AG04450 (cell line): ENCODE measurements at places on chromosomes 7 and 10. TPM values are rescaled to one million over a fixed set of nuclear protein-coding genes. Genes with fewer than 3 reads are reported as not detected.

LBX1 gene
- not detected in 2 replicates for polyA plus RNA-seq

NUDT13 gene
- polyA plus RNA-seq = 1.4 TPM in 2 replicates

STEAP1 gene
- polyA plus RNA-seq = 6.8 and 10.1 TPM in 2 replicates

FAM204A gene
- 34.8 and 42.8 TPM in 2 replicates for polyA plus RNA-seq

RNLS gene
- 6.1 and 8.0 TPM in 2 replicates for polyA plus RNA-seq

CAMK1D gene
- 8.2 and 10.4 TPM in 2 replicates for polyA plus RNA-seq

SPDYE18 gene
- 0.11 TPM in 1 of 2 replicates, not detected in the other for polyA plus RNA-seq

CHAT gene
- polyA plus RNA-seq = not detected in 2 replicates

MBL2 gene
- polyA plus RNA-seq = not detected in 2 replicates

NEUROG3 gene
- polyA plus RNA-seq = not detected in 2 replicates

SLC26A4 gene
- 0.11 and 0.12 TPM in 2 replicates for polyA plus RNA-seq

CPA1 gene
- polyA plus RNA-seq = 0.07 and 0.09 TPM in 2 replicates

METTL27 gene
- 2.6 and 4.4 TPM in 2 replicates for polyA plus RNA-seq

CALHM3 gene
- polyA plus RNA-seq = not detected in 2 replicates

VAX1 gene
- not detected in 2 replicates for polyA plus RNA-seq

OR2A1 gene
- polyA plus RNA-seq = not detected in 2 replicates

PMPCB gene
- polyA plus RNA-seq = 77.6 and 91.9 TPM in 2 replicates

ADAM12 gene
- 6.6 and 8.0 TPM in 2 replicates for polyA plus RNA-seq

DPYSL4 gene
- polyA plus RNA-seq = 9.0 and 12.7 TPM in 2 replicates

ANKRD30A gene
- polyA plus RNA-seq = not detected in 2 replicates

TACR2 gene
- 0.10 TPM in 1 of 2 replicates, not detected in the other for polyA plus RNA-seq

SPAG6 gene
- polyA plus RNA-seq = not detected in 2 replicates

KCNH2 gene
- 1.3 and 2.0 TPM in 2 replicates for polyA plus RNA-seq

OLAH gene
- 0.12 TPM in 1 of 2 replicates, not detected in the other for polyA plus RNA-seq

SFTPA1 gene
- not detected in 2 replicates for polyA plus RNA-seq

GNAT3 gene
- polyA plus RNA-seq = not detected in 2 replicates

SPDYE16 gene
- polyA plus RNA-seq = not detected in 2 replicates

HOXA5 gene
- 48.3 and 51.0 TPM in 2 replicates for polyA plus RNA-seq

ITIH5 gene
- polyA plus RNA-seq = 0.11 and 0.37 TPM in 2 replicates

LRRC17 gene
- 813 and 964 TPM in 2 replicates for polyA plus RNA-seq

AMZ1 gene
- polyA plus RNA-seq = 0.43 and 0.67 TPM in 2 replicates

CALML5 gene
- polyA plus RNA-seq = not detected in 2 replicates

PRSS37 gene
- polyA plus RNA-seq = not detected in 2 replicates

ERVW-1 gene
- polyA plus RNA-seq = not detected in 2 replicates

GIMAP5 gene
- not detected in 2 replicates for polyA plus RNA-seq

ITPRID1 gene
- not detected in 2 replicates for polyA plus RNA-seq

MNX1 gene
- not detected in 2 replicates for polyA plus RNA-seq

NXPH1 gene
- polyA plus RNA-seq = not detected in 2 replicates

PUS7 gene
- polyA plus RNA-seq = 9.0 and 13.8 TPM in 2 replicates

MEOX2 gene
- not detected in 2 replicates for polyA plus RNA-seq

TEX36 gene
- polyA plus RNA-seq = not detected in 2 replicates
